Thyroid gland (tissue), 4 donors: ENCODE measurements at places on chromosomes 4 and X. TPM values are rescaled to one million over a fixed set of nuclear protein-coding genes. Genes with fewer than 3 reads are reported as not detected.

NOX1 gene
- not detected for total RNA-seq

RIPPLY1 gene
- not detected for total RNA-seq

PHOX2B gene
- total RNA-seq = not detected

OPRPN gene
- not detected for total RNA-seq

GYG2 gene
- total RNA-seq = 0.89 TPM

MAGIX gene
- total RNA-seq = 27.8 TPM

MID1IP1 gene
- 19.3 TPM for total RNA-seq

IL13RA2 gene
- 1.1 TPM for total RNA-seq

CHRDL1 gene
- total RNA-seq = 23.6 TPM

HSFX4 gene
- total RNA-seq = not detected

GLRA2 gene
- not detected for total RNA-seq

VMA21 gene
- 55.3 TPM for total RNA-seq

DNA sequence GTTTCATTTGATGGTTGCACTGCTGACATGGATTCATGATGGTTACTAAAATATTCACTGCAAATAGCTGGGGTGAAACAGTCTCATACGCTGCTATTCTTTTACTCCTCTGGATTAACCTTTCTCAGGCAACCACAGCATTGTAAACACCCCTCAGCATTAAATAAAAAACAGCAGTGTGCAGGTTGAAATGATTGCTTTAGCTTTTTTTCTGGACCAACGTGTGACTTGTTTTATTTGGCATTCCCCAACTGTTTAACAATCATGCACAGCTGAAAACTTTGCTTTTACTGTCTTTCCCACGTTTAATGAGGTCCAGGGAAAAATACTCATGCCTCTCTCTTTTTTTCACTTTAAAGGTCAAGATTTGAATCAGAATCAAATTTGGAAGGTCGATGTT, 490.8 kb downstream of the RAPGEF2 start:
- no peak for DNase-seq

DNA sequence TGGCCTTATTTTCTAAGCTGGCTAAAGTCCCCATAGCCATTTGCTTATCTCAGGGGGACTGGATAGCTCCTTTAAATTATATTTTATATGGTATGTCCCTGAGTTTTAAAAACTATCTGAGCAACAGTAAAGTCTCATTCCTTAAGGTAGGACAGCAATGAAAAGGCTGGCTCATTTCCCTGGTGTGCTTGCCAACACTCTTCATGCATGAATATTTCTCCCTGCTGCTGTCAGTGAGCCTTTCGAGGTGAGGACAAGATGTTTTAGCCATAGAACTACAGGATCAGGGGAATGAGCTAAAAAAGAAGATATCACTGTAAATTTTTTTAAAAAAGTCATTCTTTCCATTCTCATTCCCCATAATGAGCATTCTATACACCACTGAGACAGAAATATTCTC, 427.3 kb upstream of the FAM241A start:
- peak; percentile 56 for DNase-seq

GRCh38 chr4:161252520-161253141, 911.2 kb downstream of the FSTL5 start:
- no peak for DNase-seq

DNA sequence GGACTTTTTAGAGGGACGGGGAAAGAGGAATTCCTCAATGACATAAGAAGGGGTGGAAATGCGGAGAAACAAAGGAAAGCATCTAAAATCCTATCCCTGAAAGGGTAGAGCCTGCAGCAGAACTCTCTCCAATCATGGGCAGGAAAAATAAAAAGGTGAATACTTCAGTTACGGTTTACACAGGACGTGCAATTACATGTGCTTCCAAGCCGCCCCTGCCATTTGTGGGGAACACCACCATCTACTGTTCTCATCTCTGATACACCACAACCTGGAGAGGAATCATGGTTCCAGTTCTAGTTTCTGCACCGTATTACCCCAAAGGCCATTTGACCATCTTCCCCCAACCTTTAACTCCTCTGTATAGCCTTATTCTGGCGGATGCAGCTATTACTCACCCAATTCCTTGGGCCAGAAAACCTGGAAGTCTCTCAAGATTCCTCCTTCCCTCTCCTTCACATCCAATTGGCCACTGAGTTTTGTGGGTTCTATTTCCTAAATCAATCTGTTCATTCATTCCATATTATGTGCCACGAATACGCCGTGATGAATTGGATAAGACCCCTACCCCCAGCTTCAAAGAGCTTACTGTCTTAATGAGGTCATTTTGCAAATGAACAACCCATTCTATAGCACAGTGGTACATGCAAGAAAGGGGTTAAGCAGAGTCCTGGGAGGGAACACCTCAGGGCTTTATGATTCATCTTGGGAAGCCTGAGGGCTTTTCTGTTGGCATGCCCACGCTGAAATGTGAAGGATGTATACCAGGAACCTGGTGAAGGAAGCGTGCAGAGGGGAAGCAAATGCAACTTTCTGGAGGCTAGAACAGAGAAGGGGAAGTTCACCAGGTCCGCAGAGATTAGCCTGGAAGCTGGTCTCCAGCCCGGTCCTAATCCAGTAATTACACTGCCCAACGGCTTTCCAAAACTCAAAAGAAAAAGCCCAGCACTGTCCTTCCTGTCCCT, 1.4 kb upstream of the MSL3 start:
- DNase-seq = no peak

GRCh38 chr4:89836897-89837384, at the start of gene SNCA:
Gene SNCA, minus strand, starts transcription at chr4:89837161. Its CDS starts 1,494 bp downstream, at chr4:89835667.
- peak; percentile 76 for DNase-seq

DNA sequence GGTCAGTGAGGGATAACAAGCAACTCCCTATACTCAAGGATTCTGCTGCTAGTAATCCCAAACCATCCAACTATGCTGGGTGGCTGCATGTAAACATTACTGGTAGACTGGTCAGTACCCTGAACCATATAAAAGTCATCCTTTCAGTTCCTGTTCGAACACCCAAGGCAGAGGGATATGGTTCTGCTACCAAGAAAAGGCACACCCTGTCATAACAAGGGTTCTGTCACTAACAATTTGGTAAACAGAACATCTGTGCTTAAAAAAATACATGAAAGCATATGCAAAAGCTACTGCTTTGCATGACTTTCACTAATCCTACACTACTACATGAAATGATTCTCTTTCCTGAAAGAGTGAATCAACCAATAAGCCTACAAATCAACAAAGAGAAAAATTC, 76.8 kb upstream of the MCF2 start:
- no peak for DNase-seq

- DNase-seq = no peak
Measured at GRCh38 chr4:48180234-48180633, 46.2 kb upstream of the TXK start.

DNA sequence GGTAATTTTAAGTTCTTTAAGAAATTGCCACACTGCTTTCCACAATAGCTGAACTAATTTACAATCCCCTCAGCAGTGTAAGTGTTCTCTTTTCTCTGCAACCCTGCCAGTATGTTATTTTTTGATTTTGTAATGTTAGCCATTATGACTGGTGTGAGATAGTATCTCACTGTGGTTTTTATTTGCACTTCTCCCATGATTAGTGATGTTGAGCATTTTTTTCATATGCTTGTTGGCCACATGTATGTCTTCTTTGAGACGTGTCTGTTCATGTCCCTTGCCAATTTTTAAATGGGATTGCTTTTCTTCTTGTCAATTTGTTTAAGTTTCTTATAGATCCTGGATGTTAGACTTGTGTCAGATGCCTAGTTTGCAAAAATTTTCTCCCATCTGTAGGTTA, 86.1 kb downstream of the BMP3 start:
- DNase-seq = no peak

GRCh38 chrX:18102006-18102405, 118.7 kb downstream of the BEND2 start:
- DNase-seq = no peak

- DNase-seq = no peak
Measured at GRCh38 chr4:53840643-53841042, 223.8 kb downstream of the CHIC2 start.

GRCh38 chr4:85933291-85933640, 426.6 kb downstream of the MAPK10 start:
- DNase-seq = no peak

- DNase-seq = no peak
Measured at GRCh38 chr4:153023139-153023538, 87.0 kb downstream of the FHDC1 start.

DNA sequence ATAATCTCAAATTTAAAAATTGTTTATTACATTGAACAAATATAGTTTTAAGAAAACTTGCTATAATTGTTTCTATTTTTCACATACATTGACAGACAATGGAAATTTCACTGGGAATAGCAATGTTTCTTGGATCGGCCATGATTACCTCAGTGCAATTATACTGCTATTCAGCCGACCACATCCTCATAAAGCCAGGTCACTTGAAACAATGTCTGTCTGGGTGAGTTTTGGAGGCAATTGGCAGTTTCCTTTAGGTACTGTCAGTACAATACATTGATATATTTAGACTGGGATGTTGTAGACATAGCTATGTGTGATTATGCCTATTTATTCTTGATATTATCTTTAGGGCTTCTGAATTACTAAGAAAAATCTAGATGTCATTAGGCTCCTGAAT, 89.5 kb upstream of the VEGFC start:
- DNase-seq = no peak

GRCh38 chrX:9462456-9462855, 2.4 kb upstream of the TBL1X start:
- no peak for DNase-seq

DNA sequence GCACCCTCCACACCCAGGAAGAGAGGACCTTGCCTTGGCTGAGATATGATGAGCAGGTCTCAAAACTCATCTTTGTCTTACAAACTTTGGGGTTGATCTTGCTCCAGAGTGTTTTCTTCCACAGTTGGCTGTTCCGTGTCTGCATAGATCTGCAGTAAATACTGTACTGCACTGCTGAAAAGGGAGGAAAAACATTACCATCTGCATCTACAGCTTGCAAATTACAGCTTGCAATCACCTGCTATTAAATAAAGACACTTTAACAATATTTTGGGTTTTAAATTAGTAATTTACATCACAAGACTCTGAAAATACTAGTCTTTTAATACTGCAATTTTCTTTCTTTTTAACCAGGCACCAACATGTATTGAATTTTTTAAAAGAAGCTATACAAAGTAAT, 499.5 kb downstream of the STIM2 start:
- DNase-seq = no peak

- DNase-seq = no peak
Measured at GRCh38 chr4:140091305-140091704, 62.7 kb downstream of the MAML3 start.

- no peak for DNase-seq
Measured at GRCh38 chr4:174041555-174042105, 241.8 kb downstream of the FBXO8 start.

GRCh38 chr4:147581606-147582350, 35.4 kb upstream of the TMEM184C start:
- DNase-seq = no peak

- peak; percentile 80 for DNase-seq
Measured at GRCh38 chrX:9995855-9996339, 28.7 kb downstream of the CLDN34 start.

DNA sequence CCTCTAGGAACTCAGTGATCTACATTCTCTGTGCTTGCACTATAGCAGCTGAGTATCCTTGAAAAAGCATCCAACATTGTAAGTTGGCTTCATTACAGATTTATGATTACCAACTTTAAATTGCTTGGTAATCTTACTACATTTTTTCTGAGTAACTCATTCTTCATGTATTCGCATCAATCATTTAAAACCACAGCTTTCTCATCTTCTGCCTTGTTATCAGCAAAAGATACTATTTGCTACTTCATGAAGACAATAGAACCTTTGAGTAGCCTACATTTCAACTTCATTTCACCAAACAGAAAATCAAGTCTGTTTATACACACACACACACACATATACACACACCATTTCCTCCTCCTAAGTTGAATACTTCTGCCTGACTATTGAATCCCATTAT, 6.2 kb upstream of the DCAF8L2 start:
- no peak for DNase-seq

GRCh38 chr4:159937595-159937994, 834.7 kb downstream of the RAPGEF2 start:
- DNase-seq = no peak

DNA sequence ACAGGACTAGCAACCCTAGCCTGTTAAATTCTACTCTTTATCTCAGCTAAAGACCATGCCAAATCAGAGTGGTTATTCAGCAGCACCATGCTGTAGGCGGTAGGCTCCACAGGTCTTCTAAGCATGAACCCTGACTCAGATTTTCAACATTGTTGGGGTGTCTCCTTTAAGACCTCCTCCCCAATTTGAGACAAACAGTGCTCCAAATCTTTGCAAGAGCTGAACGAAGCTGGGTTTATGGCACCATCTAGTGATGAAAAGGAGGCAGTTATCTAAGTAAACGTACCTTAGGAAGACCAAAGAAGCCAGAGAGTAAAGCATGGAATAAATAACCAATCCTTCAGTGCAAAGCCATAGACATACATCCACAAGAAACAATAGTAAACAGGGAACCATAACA, 334.5 kb upstream of the SLC7A11 start:
- DNase-seq = no peak

DNA sequence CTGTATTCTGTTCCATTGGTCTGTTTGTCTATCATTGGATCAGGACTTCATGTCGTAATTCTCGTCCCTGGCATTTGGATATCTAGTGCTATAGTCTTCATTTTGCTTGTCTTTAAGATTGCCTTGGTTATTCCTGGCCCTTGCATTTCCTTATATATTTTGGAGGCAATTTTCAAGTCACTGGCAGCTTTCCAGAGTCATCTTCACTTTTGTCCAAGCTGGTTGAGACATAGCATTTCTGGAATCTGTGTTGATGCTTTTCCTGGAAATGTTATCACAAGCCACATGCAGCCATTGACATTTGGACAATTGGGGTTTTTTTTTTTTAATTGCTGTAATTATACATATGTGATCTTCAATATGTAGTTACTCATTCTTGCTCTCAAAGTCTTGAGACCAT, 45.2 kb upstream of the HGFAC start:
- DNase-seq = no peak

- no peak for DNase-seq
Measured at GRCh38 chr4:77177199-77177598, 20.2 kb downstream of the CCNG2 start.

GRCh38 chrX:39527025-39527424, 570.7 kb downstream of the BCOR start:
- no peak for DNase-seq
